ENCODE measurements at places on chromosomes 12 and 14. TPM values are rescaled to one million over a fixed set of nuclear protein-coding genes. Genes with fewer than 3 reads are reported as not detected.

DNA sequence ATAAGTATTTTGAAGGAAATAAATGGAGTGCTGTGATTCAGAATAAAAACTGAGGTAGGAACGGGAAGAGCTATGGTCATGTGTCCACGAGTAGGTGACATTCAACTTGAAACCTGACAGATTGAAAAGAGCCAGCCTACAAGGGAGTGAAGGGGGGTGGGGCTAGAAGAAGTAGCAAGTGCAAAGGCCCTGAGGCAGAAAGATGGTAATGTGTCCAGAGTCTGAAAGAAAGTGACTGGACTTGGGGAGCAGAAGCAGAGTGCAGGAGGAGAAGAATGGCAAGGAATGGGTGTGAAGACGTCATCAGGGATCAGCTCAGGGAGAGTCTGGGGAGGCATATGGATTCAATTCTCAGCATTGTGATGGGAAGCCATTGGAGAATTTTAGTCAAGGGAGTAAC lies 13.7 kb downstream of the PLXNC1 start:
- DNase-seq: no peak
- H3K4me1 ChIP-seq: peaks cover 41% of the 10 kb centered on the region
- H3K4me3 ChIP-seq: no peak overlapping the region
- no peaks in the 10 kb centered on the region for H3K27me3 ChIP-seq
- peaks cover 30% of the 10 kb centered on the region for H3K36me3 ChIP-seq
- H3K27ac ChIP-seq: no peak overlapping the region

CFAP73 gene
- total RNA-seq: 0.17 TPM

BICDL1 gene
- 140 TPM for total RNA-seq

DNA sequence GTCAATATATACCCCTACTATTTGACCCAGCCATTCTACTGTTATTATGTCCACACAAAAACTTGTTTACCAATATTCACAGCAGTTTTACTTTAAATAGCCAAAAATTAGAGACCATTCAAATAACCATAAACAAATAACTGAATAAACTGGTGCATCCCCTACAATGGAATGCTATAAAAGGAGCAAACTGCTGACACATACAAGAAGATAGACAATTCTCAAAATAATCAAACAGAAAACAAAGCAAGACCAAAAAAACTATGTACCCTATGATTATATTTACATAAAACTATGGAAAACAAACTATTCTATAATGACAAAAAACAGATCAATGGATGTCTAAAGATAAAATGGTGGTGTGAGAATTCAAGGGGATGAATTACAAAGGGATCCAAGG lies 54.4 kb downstream of the RALGAPA1 start:
- H3K36me3 ChIP-seq: peaks cover 31% of the 10 kb centered on the region
- no peak for DNase-seq
- no peaks in the 10 kb centered on the region for H3K27me3 ChIP-seq
- no peak overlapping the region for H3K27ac ChIP-seq
- H3K4me3 ChIP-seq: no peak overlapping the region
- no peaks in the 10 kb centered on the region for H3K4me1 ChIP-seq

- H3K36me3 ChIP-seq: no peaks in the 10 kb centered on the region
- DNase-seq: no peak
- no peaks in the 10 kb centered on the region for H3K4me1 ChIP-seq
- no peak overlapping the region for H3K4me3 ChIP-seq
- no peaks in the 10 kb centered on the region for H3K27me3 ChIP-seq
- no peak overlapping the region for H3K27ac ChIP-seq
Observed at GRCh38 chr12:125267114-125267513, 201.9 kb downstream of the AACS start.

DNA sequence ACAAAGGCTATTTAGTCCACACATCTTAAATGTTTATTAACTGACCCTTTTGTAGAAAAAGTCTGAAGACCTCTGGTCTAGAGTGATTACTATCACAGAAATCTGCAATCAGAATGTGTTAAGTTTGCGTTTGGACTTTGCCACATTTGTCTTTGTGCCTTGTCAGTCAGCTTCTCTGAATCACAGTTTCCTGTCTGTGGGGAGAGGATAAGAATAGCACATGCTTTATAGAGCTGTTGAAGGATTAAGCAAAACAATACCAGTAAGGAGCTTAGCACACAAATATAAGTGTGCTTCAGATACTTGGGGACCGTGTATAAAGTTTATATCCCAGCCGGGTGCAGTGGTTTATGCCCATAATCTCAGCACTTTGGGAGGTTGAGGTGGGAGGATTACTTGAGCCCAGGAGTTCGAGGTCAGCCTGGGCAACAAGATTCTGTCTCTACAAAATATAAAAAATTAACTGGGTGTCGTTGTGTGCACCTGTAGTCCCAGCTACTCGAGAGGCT lies 63.0 kb upstream of the BTG1 start:
- no peaks in the 10 kb centered on the region for H3K27me3 ChIP-seq
- H3K36me3 ChIP-seq: peaks cover 14% of the 10 kb centered on the region
- peak; percentile 26 for DNase-seq
- H3K4me3 ChIP-seq: peak overlapping the region; percentile 72
- peaks cover 46% of the 10 kb centered on the region for H3K4me1 ChIP-seq
- peak overlapping the region; percentile 94 for H3K27ac ChIP-seq

CD163 gene
- not detected for total RNA-seq

GRCh38 chr12:122150127-122150681 lies 23.8 kb downstream of the IL31 start:
- H3K4me1 ChIP-seq: no peaks in the 10 kb centered on the region
- H3K27me3 ChIP-seq: peaks cover 4% of the 10 kb centered on the region
- no peaks in the 10 kb centered on the region for H3K36me3 ChIP-seq
- DNase-seq: no peak
- H3K4me3 ChIP-seq: no peak overlapping the region
- H3K27ac ChIP-seq: no peak overlapping the region

DNA sequence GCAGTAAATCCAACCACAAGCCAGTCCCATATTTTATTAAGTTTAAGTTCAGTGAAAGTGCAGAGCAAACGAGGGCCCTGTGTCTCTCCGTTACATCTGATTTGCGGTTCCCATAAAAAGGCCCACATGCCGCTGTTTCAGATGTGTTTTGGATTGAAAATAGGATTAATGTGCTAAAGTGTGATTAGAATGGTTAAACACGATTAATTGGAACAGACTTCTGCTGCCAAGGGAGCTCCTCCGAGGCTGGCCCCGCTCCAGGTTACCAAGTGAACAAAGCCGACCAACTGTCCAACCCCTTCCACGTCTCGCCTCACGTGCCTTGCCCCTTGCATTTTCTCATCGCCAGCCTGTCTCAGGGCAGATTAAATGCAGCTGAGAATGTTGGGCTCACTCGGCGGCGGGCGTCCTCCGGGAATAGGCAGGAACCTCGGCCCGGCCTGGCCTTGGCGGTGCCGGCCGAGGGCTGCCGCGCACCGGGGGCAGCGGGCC lies 166.5 kb upstream of the GSC start:
- H3K27me3 ChIP-seq: no peaks in the 10 kb centered on the region
- H3K36me3 ChIP-seq: no peaks in the 10 kb centered on the region
- no peak overlapping the region for H3K4me3 ChIP-seq
- no peak overlapping the region for H3K27ac ChIP-seq
- no peak for DNase-seq

DNA sequence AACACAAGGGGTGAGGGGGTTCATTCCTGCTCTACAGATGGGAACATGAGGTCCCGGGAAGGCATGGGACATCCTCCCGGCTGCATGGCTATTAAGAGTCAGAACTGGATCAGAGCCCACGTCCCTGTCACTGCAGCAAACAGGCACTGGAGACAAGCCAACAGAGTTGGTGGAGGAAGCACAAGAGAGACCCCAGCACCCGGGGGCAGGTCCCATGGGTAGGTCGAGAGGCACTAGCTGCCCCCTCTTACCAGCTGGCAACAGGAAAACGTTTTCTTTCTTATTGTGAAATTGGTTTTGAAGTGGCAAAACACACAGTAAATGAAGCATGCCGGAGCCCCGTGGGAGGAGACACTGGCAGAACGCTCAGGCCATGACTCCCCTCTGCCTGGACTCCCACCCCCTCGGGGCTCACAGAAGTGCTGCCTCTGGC lies 43.6 kb downstream of the SYNE3 start:
- no peak overlapping the region for H3K27ac ChIP-seq
- H3K4me1 ChIP-seq: peaks cover 20% of the 10 kb centered on the region
- no peaks in the 10 kb centered on the region for H3K27me3 ChIP-seq
- DNase-seq: no peak
- H3K4me3 ChIP-seq: no peak overlapping the region
- peaks cover 44% of the 10 kb centered on the region for H3K36me3 ChIP-seq

PTPRO gene
- 0.22 TPM for total RNA-seq
